NAMALWA (cell line): ENCODE measurements at places on chromosomes 3 and 15.

DNA sequence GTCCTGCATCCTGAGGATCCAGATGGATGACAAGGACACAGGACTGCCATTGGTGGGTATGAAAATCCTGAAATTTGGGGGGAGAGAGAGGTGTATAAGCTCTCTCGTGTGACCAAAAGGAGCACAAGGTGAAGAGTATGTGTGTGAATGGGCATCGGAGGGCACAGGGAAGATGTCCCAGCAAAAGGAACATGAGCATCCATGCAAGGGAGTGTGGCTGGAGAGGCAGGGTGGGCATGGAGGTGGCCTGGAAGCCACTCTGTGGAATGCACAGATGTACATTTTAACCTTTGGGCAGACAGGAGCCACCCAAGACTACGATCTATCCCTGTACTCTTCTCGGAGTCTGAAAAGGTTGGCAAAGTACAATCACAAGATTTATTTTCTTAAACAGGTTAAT, 54.5 kb downstream of the CAPN7 start:
- DNase-seq = no peak

GRCh38 chr15:25786040-25786439, 77.1 kb downstream of the ATP10A start:
- DNase-seq = no peak

GRCh38 chr15:71252044-71252739, 136.9 kb downstream of the THSD4 start:
- no peak for DNase-seq

DNA sequence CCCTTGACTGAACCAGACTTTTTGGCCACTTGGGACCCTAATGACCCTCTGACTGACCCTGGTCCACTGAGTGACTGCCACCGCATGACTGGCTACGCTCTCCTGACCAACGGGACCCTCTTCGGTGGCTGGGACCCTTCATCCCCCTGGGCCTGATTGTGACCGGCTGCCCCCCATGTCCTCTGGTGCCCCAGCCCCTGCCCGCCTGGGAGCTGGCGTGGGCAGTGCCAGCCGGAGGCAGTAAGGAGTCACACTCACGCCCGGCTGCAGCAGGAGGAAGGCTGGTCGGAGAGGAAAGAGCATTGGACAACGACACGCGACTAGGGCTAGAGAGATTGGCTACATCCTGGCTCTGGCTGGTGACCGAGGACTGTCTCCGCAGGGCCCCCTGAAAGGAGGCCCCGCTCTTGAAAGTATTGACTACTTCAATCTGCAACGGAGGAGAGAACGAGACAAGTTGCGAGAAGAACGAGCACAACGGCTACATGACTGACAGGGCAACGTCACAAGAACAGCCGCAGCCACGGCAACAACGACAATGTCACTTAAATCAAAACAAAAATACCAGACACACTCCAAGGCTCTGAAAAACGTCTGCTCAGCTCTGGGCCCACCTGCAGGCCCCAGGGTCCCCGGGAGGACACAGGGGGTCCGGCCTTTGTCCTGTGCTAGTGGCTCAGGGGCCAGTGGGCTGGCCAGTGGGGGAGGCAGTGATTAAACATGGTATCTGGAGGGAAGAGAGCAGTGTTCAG, 15.1 kb upstream of the SEC13 start:
- peak; percentile 30 for DNase-seq

DNA sequence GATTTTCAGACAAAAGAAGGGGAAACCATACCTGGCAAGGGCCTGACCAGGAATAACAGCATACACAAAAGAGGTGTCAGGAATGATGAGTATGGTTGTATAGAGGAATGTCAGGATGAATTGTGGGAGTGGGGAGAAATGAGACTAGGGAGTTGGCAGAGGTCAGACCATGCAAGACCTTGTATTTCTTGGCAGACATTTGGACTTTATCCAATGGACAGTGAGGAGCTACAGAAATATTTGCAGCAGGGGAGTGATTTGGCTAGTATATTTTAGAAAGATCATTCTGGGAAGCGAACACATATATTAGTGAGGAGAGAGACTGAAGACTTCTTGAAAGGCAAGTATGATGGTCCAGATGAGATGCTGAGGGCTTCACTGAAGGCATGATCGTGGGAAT, 25.4 kb upstream of the ALPK3 start:
- DNase-seq = no peak

GRCh38 chr3:98612587-98612986, 19.2 kb upstream of the CPOX start:
- peak; percentile 17 for DNase-seq

DNA sequence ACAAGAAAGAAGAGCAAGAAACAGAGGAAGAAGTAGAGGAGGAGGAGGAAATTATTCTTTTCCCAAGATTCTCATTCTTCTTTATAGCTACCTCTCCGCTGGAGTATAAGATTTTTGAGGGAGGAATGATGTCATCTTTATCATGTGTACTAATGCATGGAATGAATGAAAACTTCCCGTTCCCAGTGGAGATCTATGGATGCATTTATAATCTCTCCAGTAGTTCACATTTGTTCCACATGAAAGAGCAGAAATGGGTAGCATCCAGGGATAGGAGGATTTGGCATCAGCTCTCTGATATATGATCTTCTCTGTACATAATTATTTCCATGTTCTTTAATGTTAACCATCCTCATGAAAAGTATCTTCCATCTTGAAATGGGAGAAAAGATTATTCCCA, 244.4 kb downstream of the ADAMTSL3 start:
- no peak for DNase-seq

DNA sequence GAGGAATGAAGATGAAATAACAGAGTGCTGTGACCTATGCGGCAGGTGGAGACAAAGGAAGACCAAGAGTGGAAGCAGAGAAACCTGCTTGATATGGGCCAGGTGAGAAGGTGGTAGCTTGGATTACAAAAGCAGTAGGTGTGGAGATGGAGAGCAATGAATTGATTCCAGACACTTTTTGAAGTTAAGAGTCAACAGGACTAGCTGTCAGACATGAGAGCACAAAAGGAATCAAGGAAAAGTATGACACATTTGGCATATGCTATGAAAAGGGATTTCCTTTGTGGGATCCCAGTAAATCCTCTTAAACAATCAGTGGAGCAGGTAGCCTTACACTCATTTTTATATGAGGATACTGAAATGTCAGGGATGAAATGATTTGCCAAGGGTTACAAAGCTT, 160.5 kb downstream of the GREM1 start:
- no peak for DNase-seq

- DNase-seq = no peak
These were observed 582.8 kb upstream of the BCHE start for GRCh38 chr3:166420071-166420470.

- no peak for DNase-seq
These were observed 57.0 kb upstream of the LIMD1 start for GRCh38 chr3:45537616-45537969.

DNA sequence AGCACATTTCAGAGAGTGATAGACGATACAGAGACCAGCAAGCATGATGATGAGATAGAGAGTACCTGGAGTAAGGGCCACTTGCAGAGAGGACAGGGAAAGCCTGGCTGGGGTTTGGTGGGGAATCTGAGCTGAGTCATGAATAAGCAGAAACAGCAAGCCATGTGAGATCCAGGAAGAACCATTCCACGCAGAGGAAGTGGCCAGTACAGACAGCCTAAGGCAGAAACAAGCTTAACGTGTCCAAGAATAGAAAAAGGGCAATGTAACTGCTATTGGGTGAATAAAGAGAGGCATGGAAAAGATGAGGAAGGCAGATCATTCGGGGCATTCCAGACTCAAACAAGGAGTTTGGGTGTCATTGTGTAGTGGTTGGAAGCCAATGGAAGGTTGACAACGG, 816.3 kb upstream of the CFAP20DC start:
- no peak for DNase-seq

DNA sequence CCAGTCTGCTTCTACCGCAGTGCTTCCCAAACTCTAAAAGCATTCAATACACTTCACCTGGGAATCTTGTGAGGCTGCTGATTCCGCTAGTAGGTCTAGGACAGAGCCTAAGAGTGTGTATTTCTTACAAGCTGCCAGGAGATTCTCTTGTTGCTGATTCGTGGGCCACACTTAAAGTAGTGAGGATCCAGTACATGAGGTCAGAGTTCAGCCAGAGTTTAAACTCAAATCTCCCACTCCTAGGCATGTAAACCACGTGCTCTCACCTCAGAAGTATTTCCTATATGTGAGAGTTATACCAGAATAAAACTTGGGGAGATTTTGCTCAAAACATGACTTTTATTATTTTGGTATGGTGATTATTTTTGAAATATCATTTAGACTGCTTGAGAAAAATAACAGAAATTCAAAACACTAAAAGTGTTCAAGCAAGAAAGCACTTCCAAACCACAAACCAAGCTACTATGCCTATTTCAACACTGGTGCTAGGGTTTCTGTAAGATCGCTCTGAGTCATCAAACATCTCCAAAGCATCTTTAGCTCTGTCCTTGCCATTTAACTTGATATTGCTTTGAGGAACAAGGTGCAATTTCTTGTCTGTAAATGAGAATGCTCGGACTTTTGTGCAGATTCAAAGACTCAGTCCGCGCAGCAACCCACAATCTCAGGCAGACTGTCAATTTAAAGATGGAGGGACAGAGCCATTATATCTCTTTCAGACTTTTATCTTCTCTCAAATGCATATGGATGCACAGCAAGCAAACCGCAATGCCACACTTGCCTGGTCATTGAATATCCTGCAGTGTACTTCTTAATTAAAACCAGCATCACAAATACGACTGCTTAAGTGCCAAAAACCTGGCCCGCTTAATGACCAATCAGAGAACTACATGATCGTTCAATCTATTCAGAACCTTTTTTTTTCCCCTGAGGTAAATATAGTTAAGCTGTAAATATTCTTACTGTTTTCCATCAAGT, 59.8 kb downstream of the AGTR1 start:
- no peak for DNase-seq

GRCh38 chr15:70164156-70164900, 66.6 kb upstream of the TLE3 start:
- DNase-seq = no peak

DNA sequence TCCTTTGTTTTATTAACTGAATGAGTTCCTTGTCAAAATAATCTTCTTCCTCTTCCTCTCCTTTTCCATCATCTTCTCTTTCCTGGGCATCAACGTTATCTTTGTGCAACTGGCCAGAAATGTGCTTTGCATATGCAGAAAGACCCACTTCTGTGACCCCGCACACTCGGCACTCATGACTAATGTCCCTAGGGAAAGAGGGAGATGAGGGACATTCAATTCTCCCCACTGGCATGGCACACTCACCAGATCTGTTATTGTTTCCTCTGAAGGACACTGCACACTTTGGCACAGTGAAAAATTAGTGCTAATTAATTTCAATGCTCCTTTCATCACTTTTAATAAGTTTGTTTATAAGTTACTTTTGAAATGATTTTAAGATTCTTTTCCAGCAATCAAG, 34.0 kb downstream of the ZNF106 start:
- peak; percentile 68 for DNase-seq

DNA sequence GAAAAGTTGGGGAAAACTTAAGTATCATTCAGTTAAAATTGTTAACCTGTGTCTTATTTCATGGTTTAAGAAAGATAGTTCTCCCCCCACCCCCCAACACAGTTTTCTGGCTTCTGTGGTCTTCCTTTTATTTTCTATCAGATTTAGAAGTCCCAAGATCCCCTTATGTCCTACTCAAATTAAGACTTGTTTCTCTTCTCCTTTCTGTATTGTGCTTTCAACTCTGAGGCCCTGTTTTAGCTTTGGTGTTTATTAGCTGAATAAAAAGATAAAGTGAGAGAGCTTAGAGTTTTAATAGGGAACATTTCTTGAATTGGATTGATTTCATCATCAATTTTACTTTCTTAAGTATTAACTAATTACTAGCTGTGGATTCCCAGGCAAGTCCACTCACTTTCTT, 62.6 kb downstream of the AKAP13 start:
- DNase-seq = peak; percentile 56

DNA sequence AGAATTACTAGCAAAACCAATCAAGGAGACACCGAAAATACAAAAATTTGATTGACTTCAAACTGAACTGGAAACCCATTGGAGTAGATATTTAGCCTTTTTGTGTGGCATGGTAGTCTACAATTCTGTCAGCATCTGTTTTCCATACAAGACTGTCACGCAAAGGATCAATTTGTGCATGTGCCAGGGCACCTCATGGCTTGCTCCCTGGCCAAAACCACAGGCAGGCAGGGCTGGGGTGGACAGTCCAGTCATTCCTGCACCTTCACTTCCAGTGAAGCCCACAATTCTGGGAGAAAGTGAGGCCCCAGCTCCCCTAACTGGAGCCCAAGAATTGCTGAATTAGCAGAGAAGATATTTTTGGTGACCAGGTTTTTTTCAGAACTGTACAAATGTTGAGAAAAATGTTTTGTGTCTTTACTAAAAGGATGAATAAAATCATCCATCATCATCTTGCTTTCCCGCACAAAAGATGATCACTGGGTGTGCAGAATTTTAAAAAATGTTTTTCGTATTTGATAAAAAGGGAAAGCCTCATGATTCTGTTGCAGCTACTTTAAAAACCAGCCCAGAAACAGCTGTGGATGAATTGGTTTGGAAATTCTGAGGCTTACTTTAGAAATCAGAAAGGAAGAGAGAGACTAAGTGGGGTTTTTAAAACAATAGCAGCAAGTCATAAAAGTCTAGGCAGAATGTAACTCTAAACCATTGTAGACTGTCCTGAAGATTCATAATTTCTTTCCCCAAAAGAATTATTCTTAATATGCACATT, 86.4 kb downstream of the PCCB start:
- DNase-seq = no peak

DNA sequence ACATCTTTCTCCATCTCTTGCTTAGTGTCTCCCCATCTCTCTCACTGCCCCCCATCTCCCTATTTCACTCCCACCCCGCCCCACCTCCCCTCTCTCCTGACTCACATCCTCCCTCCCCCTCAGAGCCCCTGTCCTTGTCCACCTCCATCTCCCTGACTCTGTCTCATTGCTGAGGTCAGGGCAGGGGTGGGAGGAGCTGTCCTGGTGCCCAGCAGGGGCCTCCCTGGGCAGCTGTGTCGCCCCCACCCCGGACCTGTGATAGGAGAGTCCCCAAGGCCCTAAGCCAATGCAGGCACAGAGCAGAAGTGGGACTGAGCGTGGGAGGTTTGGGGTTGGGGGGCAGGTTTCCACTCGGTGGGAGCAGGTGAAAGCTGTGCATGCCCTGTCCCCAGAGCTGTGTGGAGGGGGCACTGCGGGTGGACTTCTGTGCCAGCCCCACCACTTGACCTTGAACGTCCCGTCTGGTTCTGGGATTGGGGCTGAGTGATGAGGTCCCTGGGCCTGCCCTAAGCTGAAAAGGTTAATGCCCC, 210.8 kb downstream of the TBC1D2B start:
- no peak for DNase-seq
